Upper lobe of left lung (tissue), 6 donors: ENCODE measurements at places on chromosomes 3 and 15.
A peak's percentile ranks its signal among the peaks of the same experiment; 100 is the strongest.

GRCh38 chr15:52103217-52104207 is 9.1 kb downstream of the BCL2L10 start:
- no peaks in the 10 kb centered on the region for H3K4me1 ChIP-seq
- H3K36me3 ChIP-seq = no peaks in the 10 kb centered on the region
- peak; percentile 58 for DNase-seq
- H3K27ac ChIP-seq = no peak overlapping the region

DNA sequence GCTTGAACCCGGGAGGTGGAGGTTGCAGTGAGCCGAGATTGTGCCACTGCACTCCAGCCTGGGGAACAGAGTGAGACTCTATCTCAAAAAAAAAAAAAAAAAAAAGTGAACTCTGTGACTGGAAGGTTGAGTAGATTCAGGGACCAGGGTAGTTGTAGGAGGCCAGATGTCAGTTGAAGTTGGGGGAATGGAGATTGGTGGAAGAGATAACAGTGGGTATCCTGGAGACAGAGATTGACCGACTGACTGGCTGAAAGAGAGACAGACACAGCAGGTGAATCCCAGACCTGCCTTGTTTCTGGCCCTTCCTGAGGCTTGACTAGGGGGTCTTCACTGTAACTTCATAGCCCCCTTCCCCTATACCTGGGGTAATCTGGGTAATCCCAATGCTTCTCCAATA is 22.1 kb upstream of the RNU6-1 start:
- H3K36me3 ChIP-seq = no peaks in the 10 kb centered on the region
- DNase-seq = no peak
- H3K4me1 ChIP-seq = peaks cover 14% of the 10 kb centered on the region
- no peak overlapping the region for H3K27ac ChIP-seq

DNA sequence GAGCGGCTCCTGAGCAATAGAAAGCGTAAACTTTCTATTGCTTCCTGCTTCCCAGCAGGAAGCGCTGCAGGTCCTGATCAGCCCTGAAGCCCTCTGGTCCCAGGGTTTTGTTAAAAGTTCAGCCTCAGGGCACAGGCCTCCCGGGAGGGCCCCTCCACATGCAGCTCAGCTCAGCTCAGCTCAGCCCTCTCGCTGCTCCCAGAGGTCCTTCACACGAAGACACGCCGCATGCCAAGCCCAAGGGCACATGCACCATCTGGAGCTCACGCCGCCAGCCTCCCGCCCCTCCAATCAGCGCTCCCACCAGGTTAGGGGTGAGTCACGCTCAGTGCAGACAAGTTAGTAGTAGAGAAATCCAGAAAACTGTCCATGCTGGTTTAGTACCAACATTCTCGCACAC is 12.7 kb downstream of the TKT start:
- H3K36me3 ChIP-seq = peaks cover 39% of the 10 kb centered on the region
- no peaks in the 10 kb centered on the region for H3K27me3 ChIP-seq
- no peak overlapping the region for H3K4me3 ChIP-seq
- H3K4me1 ChIP-seq = peaks cover 72% of the 10 kb centered on the region
- H3K27ac ChIP-seq = peak overlapping the region; percentile 86

DNA sequence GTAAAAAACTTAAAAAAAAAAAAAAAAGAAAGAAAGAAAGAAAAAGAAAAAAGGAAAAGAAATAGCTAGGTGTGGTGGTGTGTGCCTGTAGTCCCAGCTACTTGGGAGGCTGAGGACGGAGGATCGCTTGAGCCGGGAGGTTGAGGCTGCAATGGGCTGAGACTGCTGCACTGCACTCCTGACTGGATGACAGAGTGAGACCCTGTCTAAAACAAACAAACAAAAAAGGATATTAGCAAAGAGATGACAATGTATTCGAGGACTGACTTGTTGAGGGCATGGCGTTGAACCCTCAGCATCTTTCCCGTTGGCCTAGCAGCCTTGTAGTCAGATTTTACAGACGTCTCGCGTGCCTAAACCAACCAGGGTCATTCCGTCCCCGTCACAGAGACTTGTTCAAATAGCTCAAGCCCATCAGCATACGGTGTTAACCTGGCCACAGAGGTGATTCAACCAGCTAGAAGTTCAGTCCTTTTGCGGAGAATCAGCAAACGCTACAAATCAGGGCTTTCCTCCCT is 528 bp upstream of the NIT2 start:
- DNase-seq = no peak
- H3K4me1 ChIP-seq = peaks cover 9% of the 10 kb centered on the region
- H3K36me3 ChIP-seq = no peaks in the 10 kb centered on the region
- H3K27ac ChIP-seq = peak overlapping the region; percentile 83

GRCh38 chr15:48547286-48547685 is 98.2 kb downstream of the FBN1 start:
- H3K27ac ChIP-seq = no peak overlapping the region
- no peaks in the 10 kb centered on the region for H3K27me3 ChIP-seq
- no peak for DNase-seq
- no peaks in the 10 kb centered on the region for H3K4me1 ChIP-seq
- no peak overlapping the region for H3K4me3 ChIP-seq
- H3K36me3 ChIP-seq = no peaks in the 10 kb centered on the region

GRCh38 chr3:43327582-43327979 is 41.2 kb downstream of the SNRK start:
- peaks cover 38% of the 10 kb centered on the region for H3K4me1 ChIP-seq
- no peaks in the 10 kb centered on the region for H3K27me3 ChIP-seq
- H3K36me3 ChIP-seq = no peaks in the 10 kb centered on the region
- DNase-seq = no peak
- no peak overlapping the region for H3K4me3 ChIP-seq
- H3K27ac ChIP-seq = peak overlapping the region; percentile 10
